GM06990 (cell line): ENCODE measurements at places on chromosomes 1 and 21.
A peak's percentile ranks its signal among the peaks of the same experiment; 100 is the strongest.

DNA sequence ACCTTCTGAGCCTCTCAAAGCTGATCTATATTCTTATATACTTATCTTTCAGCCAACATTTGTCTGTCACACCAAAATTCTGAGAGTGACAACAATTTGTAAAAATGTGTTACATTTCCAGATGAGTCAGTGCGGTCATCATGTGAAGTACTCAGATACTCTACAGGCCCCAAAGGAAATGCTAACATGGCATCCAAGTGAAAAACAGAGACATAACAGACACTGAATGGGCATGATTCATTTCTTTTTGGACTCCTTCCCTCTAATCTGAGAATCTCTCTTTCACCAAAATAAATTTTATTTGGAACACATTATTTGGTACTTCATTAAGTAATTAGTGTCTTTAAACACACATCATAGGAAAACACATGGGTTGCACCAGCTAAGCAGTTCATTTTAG is 96.6 kb downstream of the SLC44A5 start:
- DNase-seq = no peak

- no peak for DNase-seq
Measured at GRCh38 chr1:11708554-11709350, 17.2 kb downstream of the DRAXIN start.

DNA sequence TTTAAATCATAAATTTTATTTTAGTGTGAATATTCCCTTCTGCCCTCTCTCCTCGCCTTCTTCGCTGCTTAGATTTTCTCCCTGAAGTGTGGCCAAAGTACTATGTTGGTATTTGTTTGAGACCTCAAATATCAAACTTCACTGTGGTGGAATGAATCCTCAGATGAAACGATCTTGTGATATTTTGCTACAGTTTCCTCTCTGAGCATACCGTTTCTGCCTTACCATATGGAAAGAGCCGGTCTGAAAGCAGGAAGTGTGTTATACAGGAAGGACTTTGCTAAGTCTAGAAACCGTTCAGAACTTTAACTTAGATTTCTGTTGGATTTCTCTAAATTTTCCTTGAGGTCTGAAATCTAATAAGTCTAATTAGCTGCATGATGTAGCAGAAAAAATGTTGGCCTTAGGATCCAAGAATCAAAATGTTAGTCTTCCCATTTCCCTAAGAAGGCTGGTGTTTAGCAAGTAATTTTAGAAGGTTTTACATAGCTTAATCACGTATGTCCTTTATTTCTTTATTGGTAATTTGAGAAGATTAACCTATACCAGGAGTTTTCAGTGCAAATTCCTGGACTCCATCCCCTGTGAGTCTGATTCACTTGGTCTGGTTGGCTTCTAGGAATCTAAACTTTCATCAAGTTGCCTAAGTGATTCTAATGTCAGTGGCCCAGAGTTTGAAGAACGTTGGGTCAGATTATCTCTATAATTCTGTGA is 30.7 kb downstream of the SDCCAG8 start:
- DNase-seq = no peak

DNA sequence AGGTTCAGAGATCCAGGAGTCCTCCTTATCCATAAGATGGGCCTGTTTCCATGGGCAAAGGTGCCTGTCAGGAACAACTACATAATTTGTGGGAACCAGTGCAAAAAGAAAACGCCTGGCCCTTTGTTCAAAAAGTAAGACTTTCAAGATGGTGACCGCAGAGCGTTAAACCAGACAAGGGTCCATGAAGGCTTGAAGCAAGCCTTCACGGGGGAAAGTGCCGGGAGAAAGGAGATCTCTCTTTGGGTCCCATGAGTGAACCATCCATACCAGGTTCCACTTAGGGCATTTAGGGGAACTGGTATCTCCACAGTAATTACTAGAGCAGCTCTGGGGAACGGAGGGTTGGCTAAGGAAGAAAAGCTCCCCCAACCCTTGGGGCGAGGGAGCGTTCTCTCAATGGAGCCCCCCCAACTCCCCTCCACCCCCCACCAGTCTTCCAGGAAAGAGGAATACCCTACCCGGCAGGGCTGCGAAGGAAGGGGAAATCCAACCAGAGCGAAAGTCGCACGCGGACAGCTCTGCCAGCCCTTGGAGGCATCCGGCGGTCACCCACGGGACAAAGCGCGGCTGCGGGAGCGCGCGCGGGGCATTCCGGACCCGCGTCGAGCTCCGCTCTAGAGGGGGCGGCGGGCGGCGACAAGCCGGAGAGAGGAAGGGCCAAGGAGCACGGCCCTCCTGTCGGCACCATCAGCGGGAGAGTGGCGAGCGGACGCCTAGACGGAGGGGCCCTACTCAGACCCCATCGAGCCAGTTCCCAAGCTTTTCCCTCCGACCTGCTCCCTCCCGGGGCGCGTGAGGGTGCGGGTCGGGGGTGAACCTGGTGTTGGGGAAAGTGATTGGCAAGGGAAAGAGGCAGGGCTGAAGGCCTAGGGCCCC is 687 bp upstream of the RASSF5 start:
- peak; percentile 56 for DNase-seq

GRCh38 chr21:24658926-24659325 is 948.4 kb downstream of the MRPL39 start:
- no peak for DNase-seq

DNA sequence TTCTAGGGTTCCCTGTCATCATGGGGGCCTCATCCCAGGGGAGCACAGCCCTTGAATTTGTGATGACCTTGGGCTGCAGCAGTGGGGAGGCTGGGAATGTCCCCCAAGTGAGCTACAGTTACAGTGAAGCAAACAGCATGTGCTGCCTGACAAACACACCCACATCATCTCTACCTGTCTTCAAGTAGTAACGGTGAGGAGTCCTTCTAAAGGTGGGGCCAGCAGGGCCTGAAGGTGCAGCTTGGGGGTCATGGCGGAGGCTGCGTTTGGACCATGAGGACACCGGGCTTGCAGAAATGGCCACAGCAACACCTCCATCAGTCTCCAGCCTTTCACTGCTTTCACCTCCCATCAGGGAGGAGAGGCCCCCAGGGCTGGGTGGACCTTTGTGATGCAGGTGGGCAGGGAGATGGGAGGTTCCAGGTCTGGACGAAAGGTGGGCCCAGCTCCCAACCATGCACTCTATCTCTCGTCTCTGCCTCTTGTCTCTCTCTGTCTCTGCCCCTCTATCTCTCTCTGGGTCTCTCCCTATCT is 55.7 kb downstream of the WNT9A start:
- DNase-seq = no peak

GRCh38 chr1:244980605-244981004 is 116.3 kb upstream of the HNRNPU start:
- no peak for DNase-seq

- peak; percentile 17 for DNase-seq
Measured at GRCh38 chr1:39410915-39411436, 80.5 kb upstream of the BMP8A start.
